Ecto neural progenitor cell (in vitro differentiated cells): ENCODE measurements at places on chromosomes 3 and 15.
A peak's percentile ranks its signal among the peaks of the same experiment; 100 is the strongest.

DNA sequence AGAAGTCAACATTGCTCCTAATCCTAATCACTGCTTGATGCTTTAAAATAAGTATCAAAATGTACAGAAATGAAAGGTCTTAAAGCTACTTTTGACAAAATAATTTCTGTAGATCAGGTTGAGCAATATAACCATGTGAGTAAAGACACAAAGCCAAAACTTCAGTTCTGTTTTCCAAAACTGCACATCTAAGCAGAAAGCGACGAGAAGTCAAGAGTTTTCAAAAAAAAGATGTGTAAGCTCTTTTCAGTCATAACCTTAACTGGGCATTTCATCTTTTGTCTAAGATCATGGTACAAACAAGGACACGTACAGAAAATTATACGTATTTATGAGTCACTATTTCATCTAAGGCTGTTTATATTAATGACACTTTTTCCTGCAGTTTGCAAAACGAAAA lies 608.8 kb downstream of the FOXP1 start:
- no peak for DNase-seq

- no peak for DNase-seq
Measured at GRCh38 chr3:4580346-4581123, 87.4 kb downstream of the ITPR1 start.

- DNase-seq: no peak
Measured at GRCh38 chr15:85312929-85313331, 67.5 kb upstream of the AKAP13 start.

DNA sequence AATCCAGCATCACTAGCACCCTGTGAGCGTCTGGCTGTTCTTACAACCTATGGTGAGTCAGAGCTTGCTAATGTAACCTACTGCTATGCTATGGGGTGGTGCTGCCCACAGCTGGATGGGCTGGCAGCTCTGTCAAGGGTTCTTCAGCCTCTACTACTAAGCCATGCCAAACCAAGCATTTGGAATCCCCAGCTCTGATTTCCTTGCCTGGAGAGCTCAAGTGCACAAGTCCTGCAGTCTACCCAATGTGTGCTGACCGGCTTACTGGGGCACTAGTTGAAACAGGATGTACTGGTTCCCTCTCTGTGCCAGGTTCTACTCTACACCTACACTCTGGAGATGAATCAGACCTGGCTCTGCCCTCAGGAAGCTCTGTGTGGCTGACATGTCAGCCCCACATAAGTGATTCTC lies 4.2 kb downstream of the TEX264 start:
- DNase-seq: no peak

- no peak for DNase-seq
Measured at GRCh38 chr15:97849183-97849582, 111.3 kb upstream of the ARRDC4 start.

DNA sequence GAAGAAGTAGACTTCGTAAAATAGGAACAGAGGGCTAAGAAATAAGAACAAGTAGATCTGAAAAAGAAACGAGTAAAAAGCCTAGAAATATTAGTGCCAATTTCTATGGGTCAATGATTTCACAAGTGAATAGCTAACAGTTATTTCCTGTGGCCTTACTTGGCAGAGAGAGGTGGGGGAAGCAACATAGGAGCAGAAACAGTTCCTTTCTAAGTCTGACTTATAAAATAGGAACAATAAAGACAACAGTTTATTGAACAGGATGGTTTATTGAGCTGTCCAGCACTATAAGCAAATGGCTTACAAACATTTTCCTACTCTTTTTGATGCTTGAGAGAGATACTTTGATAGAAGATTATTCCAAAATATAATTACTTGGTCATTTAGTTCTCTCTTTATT lies 37.9 kb downstream of the AGTR1 start:
- DNase-seq: no peak

DNA sequence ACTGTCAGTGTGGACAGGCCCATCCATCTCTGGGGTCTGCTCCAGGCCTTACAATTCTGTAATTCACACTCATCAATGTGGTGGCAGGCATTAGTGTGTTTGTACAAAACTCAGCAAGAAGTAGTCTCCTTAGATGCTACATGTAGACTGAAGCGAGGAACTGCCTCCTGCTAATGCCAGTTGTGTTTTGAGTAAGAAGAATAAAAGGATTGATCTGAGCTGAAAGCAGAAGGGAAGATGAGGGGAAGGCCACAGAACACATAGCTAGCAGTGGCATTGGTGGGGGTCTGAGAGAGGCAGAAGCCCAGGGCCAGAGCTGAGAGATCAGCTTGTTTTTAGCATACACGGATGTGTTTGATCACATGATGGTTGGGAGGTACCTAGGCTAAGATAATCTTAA lies 144.1 kb downstream of the TIGIT start:
- DNase-seq: no peak

DNA sequence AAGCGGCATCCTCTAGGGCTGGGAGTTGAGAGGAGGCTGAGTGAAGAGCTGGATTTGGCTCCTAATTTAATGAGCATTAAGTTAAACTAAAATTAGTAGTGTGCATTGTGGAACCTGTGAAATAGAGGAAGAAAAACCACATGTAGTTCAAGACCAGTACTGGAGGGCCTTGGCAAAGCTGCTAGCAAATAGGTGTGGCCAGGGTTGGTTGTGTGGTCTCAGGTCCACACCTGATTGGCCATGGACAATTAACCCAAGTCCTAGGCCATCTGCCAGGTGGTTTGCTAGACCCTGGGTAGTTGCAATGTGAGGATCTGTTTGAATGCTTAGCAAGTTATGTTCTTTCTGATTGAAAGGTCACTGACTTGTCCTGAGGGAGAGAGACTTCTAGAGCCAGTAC lies 275.5 kb downstream of the PDCD6IP start:
- DNase-seq: no peak

DNA sequence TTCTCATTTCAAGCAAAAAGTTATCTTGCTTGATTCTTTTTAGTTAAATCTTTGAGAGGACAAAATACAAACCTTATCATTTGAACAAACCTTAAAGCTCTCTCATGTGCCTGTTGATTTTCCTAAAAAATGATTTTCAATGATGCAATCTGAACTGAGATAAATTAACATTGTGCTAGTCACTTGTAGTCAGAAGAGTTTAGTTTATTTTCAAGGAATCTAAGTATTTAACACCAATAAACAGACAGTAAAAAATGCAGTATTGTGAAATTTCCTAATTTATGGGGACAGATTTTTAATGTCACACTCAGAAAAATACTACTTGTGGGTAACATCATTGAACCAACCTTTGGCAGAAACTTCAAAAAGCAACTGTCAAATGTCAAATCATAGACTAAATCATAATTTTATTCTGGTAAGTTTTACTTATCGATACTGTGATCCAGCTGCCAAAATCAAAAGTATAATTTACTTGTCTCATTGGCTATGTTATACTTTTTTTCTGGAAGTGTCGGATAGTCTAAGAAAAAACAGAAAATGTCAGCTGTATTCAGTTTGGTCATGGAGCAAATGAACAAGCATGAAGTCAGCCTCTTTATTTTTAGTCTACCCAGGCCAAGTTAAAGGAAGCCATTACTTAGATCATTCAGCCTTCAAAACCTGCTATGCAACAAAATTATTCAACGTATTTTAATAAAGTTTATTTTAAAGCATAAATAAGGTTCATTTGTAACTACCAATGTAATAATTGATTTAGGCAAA lies 52.4 kb upstream of the FNDC3B start:
- DNase-seq: no peak

- no peak for DNase-seq
Measured at GRCh38 chr3:169871129-169871886, 1.6 kb upstream of the LRRC31 start.

DNA sequence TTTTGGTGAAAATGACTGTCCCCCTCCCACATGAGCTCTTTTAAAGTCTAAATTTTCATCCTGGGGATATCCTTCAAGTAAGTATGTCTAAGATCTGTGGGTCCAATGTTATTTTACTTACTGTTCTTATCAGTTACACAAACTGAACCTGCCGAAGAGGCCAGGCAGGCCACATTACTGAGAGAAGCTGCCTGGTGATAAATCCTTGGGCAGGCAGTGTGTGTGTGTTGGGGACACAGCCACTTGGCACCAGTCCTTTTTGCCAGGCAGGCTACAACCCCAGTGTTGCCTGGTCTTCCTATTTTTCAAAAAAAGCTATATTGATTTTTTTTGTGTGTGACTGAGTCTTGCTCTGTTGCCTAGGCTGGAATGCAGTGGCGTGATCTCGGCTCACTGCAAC lies 50.6 kb upstream of the RASA2 start:
- DNase-seq: peak; percentile 13

GRCh38 chr3:107487490-107487889 lies 35.3 kb upstream of the BBX start:
- no peak for DNase-seq

- no peak for DNase-seq
Measured at GRCh38 chr3:154970797-154971196, 109.3 kb upstream of the MME start.

DNA sequence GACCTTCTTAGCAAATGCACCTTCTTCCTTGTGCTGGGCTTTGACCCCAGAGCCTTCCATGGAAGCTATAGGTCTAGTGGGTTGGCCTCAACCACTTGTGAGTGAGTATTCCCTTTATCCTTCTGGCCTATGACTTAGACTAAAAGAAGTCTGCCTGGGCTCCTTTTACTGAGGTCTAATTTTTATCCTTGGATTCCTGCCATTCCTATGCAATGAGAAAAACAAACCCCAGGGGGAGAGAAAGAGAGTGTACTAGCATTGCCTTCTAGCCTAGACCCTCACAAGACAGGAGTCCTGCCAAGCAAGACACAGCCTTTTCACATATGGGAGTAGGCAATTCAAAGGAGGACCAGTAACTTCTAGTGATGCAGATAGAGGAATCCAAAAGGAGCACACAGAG lies 155.4 kb downstream of the PPM1L start:
- DNase-seq: no peak
